ENCODE measurements at places on chromosomes 13 and 19. TPM values are rescaled to one million over a fixed set of nuclear protein-coding genes. Genes with fewer than 3 reads are reported as not detected.

Gene ADM5
- 2.1 TPM for total RNA-seq

- DNase-seq: no peak
These were observed 286.1 kb downstream of the SPRY2 start for GRCh38 chr13:80054806-80055205.

DNA sequence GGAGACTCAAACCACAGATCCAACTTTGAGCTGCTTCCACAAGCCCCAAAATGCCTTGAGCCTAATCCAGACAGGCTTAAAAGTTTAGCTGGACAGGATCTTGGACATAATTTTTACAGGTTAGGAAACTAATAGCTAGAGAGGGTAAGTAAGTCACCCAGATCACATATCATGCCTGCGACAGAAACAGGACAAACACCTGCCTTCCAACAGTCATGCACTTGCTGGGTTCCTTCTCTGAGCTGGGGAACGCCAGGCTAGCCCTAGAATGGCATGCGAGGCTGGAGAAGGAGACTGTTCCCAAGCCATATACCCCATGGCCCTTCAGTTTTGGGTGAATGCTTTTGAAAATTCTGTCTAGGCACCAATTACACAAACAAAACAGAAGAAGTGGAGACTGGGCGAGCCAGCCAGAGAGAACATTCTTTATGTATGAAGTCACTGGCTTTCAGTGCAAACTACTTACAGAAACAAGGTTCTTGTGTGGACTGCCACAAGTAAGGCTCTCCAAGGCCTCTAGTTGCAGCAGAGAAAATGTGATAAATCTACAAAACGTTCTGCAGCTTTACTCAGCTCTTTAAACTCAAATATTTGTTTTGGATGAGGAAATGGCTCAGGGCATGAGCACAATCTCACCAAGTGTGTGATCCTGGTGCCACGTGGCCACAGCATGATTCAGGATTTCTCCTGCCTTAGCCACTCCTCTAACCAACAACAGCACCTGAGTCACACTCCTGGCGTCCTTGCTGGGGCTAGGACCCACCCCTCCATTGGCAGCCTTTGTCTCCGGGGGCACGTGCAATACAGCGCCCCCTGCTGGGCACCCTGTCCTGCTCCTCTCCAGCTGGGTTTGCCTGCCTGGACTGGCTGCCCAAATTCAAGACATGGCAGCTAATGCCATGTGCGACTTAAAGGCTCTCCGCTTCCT lies 73.4 kb upstream of the UBL3 start:
- DNase-seq: peak; percentile 90

Gene MBD3L2
- total RNA-seq: not detected

DNA sequence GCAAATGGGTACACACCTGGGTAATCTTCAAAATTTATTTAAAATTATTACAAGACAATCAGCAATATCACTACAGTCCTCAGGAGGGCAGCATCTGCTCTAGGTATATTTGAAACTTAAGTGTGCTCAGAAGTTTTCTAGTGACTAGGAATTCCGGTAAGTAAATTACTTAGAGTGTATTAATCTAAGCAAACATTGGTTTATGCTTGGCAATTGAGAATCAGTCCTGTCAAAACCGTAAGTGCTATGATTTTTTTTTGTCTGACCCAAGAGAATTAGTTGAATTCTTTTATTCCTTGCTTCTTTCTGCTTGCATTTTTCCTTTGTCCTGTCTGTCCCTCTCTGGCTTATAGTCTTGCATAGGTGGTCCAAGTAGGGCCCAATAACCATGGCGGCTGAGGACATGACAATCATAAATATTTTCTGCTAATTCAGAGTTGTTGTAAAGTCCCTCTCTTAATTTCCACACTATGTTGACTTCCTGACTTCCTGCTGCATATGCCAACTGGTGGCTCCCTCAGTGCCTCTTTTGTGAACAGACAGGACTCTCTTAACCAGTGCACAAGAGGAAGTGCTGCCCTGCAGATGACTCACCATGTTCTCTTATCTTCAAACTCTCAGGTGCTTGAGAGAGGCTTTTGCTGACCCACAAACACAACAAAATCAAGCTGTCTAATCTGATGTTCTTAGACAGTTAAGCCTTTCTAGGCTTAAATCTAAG lies 82.2 kb downstream of the SLAIN1 start:
- DNase-seq: peak; percentile 43

- no peak for DNase-seq
These were observed 484.5 kb downstream of the DIAPH3 start for GRCh38 chr13:59679254-59679653.

DNA sequence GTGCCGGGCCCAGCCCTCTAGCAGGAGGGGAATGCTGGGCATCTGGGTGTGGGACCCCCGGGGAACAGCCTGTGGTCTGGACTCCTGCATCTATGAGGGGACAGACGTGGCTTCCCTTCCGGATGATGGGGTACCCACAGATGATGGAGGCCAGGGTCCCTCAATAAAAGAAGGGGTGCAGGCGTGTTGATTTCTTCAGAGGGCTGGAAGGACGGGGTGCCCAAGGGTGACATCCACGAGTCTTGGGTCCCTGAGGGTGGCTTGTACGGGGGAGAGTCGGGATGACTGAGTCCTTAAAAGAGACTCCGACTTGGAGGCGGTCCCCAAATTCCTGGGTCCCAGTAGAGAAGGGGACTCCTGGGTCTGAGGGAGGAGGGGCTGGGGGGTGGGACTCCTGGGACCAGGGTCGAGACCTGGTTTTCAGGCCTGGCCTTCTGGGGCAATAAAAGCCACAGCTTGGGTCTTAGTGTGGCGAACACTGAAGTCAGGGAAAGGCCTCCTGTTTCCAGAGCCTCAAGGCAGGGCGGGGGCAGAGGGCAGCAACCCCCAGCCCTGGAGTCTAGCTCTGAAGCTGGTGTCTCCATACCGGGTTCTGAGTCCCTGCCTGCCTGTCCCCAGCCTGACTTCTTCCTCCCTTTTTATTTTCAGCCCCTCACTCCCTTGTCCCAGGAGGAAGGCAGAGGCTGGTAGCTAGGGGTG lies 459 bp upstream of the GRIN2D start:
- no peak for DNase-seq

- no peak for DNase-seq
These were observed 341.8 kb downstream of the FGF9 start for GRCh38 chr13:22012686-22013085.

Data from lower lobe of right lung (tissue), 2 donors.